ENCODE measurements at places on chromosomes 5 and 9.

DNA sequence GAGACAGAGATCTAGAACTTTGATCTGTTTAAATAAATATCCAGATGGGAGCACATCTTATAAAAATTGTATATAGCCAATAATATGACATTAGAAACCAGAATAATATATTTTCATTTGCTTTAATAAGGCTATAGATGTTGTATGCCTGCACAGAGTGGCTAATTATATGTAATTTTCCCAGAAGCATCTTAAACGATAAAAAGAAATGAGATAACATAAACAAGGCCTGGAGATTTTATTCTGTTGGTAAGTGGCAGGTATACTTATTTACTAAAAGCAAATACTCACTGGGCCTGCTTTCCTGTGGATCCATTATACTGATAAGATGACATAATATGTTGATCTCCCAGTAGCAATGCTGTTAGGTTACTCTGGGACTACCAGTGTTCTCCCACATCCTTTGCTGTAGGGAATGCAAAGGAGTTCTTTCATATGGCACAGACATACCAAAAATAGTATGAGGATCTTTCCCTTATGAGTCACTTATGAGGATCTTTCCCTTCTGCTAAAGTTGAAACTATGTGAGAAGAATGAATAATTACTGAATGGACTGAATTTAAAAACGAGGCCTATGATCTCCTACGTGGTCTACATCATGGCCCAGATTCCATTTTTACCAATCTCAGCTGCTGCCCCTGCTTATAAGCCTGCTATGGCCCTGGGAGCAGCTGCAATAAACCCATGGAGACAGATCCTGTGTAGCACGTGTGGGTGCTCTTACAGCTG, 112.1 kb downstream of the NUDT12 start:
- DNase-seq: peak; percentile 76

- no peak for DNase-seq
Observed at GRCh38 chr9:6805532-6805931, 47.8 kb downstream of the KDM4C start.

- peak; percentile 97 for DNase-seq
Observed at GRCh38 chr5:125408448-125409233, 662.2 kb upstream of the ZNF608 start.

GRCh38 chr9:1916095-1916494, 99.1 kb upstream of the SMARCA2 start:
- no peak for DNase-seq

DNA sequence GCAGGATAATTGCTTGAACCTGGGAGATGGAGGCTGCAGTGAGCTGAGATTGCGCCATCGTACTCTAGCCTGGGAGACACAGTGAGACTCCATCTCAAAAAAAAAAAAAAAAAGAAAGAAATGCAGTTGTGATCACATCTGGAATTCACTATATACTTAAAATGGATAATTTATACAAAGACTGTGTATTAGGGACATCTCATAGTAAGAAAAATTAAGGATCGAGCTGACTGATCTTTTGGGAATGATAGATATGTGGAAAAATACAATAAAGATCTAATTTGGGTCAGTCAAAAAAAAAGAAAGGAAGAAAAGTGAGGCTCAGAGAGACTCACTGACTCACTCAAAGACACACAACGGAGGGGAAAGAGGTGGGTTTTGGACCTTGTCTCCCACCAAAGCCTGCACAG, 73.2 kb upstream of the STXBP1 start:
- no peak for DNase-seq

DNA sequence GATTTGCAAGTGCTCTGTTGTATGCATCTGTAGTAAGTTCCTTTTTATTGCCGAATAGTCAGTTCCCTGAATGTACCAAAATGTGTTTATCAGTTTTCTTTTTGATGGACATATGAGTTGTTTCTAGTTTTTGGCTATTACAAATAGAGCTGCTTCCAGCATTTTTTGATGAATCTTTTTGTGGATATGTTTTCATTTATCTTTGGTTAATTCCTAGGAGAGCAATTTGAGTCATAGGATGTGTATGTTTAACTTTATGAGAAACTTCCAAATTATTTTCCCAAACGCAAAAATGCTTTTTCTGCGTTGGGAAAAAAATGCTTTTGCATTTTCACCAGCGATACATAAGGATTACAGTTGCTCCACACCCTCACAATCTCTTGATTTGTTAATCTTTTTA, 287.7 kb downstream of the FER start:
- DNase-seq: no peak

DNA sequence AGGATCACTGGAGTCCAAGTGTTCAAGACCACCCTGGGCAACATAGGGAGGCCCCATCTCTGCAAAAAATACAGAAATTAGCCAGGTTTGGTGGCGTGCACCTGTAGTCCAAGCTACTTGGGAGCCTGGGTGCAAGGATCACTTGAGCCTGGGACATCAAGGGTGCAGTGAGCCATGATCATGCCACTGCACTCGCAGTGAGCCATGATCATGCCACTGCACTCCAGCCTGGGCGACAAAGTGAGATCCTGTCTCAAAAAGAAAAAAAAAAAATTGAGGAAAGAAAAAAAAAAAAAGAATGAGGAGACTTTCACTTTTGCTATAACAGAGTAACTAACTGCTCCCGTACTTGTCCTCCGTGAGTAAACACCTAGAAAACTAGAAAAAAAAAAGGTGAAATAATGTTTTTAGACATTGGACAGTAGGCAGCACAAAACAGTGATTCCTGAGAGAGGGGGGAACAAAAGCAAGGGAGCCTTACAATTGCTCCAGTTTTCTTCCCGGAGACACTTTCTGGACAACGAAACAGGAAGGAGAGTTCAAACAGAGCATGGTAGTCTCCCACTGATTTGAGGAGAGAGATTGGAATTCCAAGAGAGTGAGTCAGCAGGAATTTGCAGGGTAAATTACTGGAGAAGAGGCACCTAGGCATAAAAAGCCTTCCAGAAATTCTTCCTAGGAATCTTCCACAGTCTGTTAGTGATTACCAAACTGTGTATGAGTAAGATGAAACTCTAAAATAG, 6.9 kb upstream of the ZBTB5 start:
- DNase-seq: peak; percentile 94

DNA sequence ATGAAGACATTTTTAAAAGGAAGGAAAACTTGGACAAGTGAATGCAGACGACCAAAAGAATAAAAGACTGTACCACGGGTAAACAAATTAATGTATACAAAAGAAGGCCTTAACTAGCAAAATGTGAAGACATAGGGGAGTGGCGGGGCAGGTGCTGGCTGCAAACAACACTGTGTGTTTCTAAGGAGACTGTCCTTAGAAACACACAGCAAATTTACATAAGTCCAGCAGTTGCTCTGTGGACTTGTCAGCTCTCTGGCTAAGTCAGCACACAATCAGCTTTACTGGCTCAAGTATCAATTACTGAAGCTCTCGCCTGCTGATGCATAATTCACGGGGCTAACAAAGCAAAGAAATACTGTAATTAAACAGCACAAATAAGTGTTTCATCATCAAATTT, 24.8 kb downstream of the PTBP3 start:
- DNase-seq: no peak

DNA sequence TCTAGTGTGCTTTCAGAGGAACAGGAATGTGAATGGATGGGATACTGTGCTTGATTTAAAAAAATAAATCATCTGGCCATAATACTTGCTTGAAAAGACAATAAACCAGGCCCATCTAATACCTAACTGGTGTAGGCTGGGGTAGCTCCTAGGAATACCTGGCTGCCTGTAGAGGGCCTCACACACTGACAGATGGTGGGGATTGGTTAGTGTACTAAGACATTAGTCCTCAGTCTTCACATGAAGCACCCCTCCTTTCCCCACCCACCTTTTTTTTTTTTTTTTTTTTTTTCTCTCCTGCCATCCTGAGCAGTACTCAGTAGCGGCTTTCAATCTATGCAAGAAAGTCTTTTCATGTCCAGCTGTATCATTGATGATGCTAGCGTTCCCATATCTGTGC, 130.5 kb downstream of the ADGRV1 start:
- no peak for DNase-seq

DNA sequence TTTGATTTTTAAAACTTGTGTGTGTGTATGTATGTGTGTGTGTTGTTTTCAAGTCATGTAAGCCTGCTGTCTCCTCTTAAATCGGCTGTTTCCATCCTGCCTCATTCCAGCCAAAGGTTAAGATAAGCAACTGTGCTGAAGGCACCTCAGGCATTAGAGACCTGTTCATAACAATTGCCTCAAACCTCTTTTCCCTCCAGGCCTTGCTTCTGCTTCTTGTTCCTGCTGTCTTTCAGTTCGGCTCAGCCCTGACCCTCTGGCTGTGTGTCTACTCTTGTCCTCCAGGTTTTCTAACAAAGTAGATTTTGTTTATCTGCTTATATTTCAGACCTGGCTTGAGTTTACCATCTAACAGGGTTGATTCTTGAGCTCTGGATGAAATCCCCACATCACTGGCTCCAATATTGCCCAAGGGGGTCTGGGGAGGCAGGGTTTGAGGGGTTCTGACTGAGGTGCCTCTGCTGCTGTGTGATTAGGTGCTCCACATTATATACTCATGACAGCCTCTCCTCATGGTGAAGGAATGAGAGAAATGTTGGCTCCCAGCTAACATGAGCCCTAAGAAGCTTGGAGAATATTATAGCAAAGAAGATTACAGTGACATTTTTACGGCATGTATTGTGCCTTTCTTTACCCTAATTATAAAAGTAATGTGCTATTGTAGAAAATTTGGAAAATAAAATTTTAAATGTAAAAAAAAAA, 229.7 kb upstream of the PIK3R1 start:
- DNase-seq: no peak

GRCh38 chr9:127783111-127784008, 2.5 kb upstream of the CDK9 start:
- DNase-seq: no peak

DNA sequence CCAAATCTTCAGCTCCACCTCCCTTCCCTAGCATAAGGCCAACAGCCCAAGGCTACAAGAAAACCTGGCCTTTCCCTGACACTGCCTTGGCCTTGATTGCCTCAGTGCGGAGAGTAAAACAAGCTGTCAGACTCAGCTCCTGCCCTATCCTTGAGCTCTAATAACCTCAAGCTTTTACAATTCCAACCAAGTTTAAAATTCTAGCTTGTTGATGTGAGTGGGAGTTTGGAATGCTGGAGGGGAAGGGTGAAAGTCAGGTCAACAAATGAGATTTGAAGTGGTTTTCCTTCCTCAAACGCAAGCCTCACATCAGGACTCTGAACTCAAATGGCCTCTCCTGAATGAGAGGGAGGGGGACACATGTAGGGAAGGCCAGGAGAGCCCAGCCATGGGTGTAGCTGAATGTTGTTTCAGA, 197.0 kb upstream of the VLDLR start:
- DNase-seq: peak; percentile 40

DNA sequence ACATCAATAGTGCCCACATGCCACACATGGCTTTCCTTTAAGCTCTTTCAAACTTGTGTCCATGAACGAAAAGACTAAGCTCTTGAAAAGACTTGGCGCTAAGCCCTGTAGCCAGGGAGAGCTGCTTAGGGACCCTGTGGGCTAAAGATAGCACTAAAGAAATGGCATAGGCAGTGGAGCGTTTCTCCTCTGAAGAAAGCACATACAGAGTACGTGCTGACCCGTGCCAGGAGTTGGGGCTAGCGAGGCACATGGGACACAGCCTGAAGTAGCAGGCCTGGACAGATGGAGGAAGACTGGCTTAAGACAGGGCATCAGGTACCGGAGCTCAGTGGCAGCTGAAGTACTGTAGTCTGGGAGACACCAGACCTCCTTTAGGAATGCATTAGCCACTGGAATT, 39.7 kb downstream of the ADGRV1 start:
- no peak for DNase-seq

DNA sequence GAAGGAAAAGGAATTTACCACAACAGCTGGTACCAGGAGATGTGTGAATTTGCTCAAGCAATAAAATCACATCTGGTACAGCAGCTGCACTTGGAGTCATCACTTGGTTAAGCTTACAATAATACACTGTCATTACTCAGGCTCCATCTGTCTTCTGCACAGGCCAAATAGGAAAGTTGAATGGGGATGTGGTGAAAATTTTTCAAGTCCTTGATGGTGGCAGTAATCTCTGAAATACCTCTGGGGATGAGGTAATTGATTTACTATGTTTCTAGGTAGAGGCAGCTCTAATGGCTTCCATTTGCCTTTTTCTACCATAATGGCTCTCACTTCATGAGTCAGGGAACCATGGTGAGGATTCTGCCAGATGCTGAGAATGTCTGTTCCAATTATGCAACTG, 206.8 kb upstream of the ATP10B start:
- no peak for DNase-seq

DNA sequence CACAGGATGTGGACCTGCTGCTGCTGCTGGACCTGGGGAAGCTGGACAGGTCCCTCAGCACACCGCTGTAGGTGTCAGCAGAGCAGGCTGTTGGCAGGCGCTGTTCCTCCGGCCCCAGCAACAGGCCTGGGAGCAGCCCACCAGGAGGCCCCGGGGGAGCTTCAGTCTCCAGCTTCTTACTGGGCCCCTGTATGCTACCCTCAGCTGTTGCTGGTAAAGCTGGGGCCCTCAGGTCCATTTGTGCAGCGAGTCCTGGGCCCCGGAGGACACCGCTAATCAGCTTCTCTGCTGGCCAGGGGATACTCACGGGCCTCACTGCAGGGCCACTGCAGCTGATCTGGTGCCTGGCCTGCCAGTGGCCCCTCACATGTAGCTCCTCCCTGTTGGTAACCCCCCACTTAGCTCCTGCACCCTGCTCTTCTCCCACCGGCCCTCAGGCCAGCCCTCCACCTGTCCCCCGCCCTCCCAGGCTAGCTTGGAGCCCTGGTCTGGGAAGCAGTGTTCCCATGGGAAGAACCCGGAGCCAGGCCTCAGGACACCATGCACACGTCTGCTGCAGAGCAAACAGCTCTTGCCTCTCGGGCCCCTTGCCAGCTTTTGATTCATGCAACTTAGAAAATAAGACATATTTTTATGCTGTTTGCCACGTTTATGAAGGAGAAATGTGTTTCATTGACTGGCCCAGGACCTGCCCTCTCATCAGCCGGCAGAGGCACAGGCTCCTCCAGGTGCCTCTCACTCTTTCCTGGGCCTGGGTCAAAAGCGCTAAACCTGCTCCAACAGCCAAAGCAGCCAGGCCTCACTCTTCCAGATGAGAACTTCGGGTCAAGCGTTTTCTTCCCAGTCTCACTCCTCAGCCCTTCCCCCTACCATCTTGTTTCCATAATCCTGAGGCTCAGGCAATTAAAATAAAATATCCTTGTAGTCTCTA, 61.0 kb upstream of the ADAMTS2 start:
- DNase-seq: no peak

- peak; percentile 37 for DNase-seq
Observed at GRCh38 chr5:81856948-81857928, 106.3 kb upstream of the SSBP2 start.

DNA sequence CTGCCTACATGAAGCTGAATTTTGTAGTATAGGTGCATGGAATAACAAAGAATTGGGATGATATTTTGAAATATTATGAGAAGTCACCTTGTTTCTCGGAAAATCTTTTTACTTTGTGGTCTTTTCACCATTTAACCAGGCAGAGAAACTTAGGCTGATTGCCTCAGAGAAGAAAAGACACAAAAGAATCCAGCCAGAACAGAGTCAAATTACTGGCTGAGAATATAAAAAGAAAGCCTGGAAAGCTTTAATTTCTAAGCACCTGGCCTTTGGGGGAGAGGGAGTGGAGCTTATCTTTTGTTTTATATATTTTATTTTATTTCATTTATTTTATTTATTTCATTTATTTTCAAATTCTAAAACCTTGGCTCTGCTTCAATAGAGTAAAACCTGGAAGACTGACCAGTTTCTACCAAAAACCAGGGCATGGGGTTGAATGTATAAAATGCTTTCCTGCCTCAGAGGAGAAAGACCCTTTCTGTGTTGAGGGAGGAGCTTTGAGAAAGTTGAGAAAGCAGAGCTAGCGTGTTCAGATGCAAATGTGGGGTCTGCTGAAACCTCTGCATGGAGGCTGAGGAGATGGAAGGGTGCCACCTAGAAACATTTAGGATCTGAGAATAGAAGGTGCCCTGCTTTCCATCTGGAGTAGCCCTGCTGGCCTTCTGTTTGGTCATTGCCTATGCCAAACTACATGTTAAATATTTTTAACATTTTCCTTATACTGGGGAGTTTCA, 81.6 kb downstream of the NREP start:
- DNase-seq: no peak
